ENCODE measurements at places on chromosomes 11 and 22.

GRCh38 chr22:24463071-24463760 lies 31.9 kb upstream of the UPB1 start:
- DNase-seq, result no peak

GRCh38 chr22:43053176-43053575 lies 36.0 kb downstream of the TTLL1 start:
- DNase-seq, result no peak

DNA sequence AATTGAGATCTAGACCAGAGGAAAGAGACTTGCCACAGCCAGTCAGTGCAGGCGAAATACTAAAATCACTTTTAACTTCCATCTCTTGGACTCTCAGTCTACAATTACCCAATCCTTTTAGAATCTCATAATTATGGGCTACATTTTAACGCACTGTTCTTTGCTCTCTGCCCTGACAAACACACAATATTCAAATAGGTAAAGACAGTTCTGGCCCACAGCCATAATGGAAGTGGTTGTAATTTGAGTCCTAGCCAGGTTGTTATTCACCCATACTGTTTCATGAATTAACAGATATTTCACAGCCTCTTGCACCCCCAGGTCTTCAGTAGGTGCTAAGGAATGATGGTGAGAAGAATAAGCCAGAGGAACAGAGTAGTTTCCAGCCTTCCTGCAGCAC lies 830 bp downstream of the C11orf97 start:
- no peak for DNase-seq

DNA sequence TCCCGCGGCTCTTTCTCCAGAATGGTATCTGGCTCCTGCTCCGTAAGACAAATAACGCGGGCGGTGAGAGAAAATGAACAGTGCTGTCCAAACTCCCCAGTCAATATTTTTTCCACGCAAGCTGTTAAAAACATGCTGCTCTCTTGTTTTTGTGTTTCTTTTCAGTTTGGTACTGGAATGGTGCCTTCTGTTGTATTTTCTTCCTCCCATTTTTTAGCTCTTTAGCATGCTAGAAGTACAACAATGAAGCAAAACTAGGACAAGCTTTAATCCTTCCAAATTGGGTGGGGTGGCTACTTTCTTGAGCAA lies 599 bp upstream of the PPP2R1B start:
- no peak for DNase-seq

DNA sequence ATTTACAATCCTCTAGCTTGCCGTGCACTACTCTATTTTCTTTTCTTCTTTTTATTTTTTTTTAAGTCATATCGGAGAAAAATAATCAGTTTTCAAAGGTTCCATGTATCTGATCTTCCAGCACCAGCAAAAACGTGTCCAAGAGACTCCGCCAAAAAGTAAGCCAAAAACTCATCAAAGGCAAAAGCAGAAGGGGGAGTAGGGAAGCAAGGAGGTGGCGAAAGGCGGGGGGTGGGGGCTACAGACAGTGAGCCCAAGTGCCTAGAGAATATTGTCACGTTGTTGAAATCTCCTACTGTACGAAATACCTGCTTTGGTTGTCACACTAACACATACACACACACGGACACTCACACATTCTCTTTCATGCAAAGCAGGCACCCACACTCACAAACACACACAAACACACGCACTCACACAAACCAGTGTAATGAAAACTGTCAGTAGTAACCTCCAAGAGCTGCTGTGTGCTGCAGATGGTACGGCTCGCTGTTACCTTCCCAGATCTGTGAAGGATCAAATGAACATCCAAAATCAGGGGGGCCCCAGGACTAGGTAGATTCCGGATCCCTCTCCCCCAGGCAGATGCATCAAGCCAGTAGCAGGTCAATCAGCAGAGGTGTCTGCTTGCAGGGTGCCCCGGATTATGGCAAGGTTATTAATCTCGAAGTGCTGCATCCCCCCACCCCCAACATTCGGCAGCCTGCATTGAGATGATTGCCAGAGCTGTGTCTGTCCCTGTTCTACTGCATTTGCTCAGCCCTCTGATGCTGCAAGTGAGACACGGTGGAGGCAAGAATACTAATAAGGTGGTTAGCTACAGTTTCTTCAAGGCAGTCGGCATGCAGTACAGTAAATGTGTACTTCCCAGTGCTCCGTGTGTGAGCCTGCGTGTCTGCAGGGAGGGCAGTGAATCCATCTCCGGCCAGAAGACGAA lies at the start of gene LRRC4C:
LRRC4C (minus strand) TSS at position 188 of the 937 bp plus-strand sequence.
- no peak for DNase-seq

GRCh38 chr11:44833877-44834452 lies 107.2 kb downstream of the TSPAN18 start:
- no peak for DNase-seq

DNA sequence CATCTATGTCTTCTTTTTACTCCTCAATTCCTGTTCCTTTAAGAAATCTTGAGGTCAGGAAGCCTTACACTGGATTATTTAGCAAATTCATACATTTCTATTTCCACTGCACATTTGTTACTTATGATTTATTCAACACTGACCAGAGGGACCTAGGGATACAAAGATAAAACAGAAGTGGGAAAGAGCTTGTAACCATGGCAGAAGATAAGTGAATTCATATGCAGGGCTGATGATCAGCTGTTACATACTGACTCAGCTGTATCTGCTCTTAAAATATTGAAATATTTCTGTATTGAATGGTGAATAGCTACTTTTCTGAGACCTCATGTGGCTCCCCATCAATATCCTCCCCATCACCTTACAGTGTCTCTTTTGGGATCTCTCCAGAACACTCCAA lies 25.2 kb downstream of the HORMAD2 start:
- no peak for DNase-seq

- no peak for DNase-seq
Observed at GRCh38 chr11:73519266-73519665, 78.6 kb downstream of the FAM168A start.
